Tongue (tissue), 3 donors: ENCODE measurements at places on chromosomes 1 and 21.

DNA sequence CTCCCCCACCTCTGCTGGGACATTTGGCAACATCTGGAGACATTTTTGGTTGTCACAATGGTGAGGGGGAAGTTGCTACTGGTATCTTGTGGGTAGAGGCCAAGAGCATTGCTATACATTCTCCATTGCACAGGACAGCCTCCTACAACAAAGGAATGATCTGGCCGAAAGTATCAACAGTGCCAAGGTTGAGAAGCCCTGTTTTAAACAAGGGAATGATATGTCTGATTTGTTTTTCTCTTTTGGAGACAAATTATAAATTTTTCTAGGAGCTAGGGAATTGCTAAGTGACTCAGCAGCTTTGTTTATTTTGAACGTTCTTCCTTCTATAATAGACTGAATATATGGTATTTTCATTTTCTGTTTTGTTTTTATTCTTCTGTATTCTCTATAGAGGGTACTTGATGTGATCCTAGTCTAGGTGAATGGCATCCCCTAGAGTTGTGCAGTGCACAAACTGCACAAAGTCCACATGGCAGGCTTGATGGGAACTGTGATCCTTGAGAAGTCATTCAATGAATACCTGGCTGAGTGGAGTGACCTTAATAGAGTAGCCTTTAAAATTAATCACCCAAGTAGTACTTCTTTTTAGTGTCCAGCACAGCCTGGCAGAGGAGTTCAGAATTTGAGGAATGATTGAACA lies 288.6 kb upstream of the USP24 start:
- no peak for DNase-seq

DNA sequence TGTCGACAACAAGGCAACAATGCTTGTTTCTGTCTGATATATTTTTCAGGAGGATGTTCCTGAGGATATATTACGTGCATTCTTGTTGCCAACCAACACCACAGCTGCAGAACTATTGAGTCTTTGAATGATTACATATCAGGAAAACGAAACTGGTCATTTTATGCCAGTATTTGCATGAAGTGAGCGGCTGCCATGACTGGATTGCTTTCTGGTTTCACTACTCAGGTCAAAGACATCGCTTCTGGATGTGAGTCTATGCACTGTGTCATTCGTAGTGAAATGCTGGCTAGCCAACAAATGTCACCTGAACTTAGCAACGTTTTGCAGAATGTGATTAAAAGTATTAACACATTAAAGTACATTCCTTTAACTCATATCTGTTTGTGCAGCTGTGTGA lies 35.8 kb upstream of the OLFM3 start:
- DNase-seq = no peak

GRCh38 chr1:207454046-207454964 lies at the start of gene CR2:
TSS of gene CR2 (plus strand) at chr1:207454328. CDS start at chr1:207454419, 91 bp downstream.
- peak; percentile 19 for DNase-seq

GRCh38 chr21:38315122-38315521 lies 58.3 kb downstream of the KCNJ15 start:
- DNase-seq = peak; percentile 39

DNA sequence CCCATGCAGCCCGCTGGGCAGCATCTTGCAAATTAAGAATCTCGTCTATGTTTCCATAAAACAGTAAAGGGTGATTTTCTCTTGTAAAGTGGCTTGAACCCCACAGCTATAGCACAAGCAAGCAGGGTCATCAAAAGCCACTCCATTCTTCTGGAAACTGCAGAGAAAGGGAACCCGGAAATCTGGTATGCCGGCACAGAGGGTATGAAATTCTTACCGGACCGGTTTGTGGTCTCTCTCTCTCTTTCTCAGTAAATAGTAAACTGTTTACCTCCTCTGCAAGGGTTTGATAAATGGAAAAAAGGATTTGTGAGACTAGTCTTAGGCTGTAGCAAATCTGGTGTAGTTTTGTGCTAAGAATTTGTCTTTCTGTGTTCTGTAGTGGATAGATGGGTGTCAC lies 2.7 kb upstream of the ADSS2 start:
- no peak for DNase-seq

DNA sequence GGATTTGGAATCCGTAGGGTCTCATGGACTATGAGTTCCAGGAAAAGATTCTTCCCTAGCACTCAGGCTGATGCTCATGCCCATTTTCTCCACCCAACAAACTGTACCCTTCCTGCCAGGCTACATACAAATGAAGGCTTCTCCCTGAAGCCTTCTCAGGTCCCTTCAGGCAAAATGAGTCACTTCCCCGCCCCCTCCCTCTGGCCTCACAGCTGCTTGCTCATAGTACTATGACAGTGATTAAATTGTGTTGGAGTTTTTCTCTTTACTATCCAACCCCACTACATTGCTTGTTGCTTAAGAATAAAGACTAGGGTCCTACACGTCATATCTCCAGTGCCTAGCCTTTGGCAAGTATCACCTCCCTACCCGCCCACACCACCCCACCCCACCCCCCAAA lies 207.6 kb upstream of the NFIA start:
- no peak for DNase-seq

- peak; percentile 92 for DNase-seq
Measured at GRCh38 chr1:225888898-225889601, at the start of gene LEFTY1. TSS of gene LEFTY1 (minus strand) at chr1:225889146. CDS start at chr1:225889066, 80 bp downstream.

- no peak for DNase-seq
Measured at GRCh38 chr1:39369565-39369964, 121.9 kb upstream of the BMP8A start.

DNA sequence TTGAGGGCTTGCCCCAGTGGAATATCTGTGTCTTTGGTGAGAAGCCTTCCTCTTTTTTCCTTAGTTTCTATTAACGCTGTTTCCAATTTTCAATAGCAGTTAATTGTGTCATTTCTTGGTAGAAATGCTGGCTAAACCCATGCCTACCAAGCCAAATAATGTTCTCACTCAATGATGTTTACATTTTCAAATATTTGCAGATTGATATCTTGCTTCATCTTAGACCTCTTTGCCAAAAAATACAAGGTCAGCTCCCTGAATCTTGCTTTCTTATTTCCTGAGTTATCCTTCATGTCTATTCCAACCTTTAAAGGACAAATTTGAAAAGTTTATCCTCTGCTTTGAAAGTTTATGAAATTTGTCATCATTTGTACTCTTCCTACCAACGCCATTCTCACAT lies 5.1 kb downstream of the KCNJ15 start:
- DNase-seq = no peak

DNA sequence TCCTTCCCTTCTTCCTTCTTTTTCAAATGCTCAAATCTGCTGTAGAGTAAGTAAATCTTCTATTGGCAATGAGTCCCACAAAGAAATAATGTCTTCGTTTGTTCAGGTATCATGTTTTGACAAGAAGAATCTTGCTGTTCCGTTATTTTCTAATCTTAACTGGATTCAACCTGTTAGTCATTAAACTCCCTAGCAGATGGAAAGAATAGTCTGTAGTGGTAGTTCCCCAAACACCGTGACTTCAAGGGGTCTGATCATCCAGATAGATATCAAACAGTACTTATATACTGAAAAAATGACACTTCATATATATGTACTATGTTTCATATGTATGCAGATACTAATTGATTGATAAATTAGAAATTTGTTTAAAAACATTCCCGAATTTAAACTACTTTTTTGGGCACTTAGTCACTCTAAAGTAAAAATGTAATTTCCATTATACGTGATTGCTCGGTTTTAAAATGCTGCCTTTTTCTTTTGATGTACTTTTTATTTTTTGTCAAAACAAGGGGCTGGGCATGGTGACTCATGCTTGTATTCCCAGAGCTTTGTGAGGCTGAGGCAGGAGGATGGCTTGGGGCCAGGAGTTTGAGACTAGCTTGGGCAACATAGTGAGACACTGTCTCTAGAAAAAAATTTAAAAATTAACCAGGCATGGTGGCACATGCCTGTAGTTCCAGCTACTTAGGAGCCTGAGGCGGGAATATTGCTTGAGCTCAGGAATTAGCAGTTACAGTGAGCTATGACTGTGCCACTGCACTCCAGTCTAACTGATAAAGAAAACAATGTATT lies 335.7 kb upstream of the SNX7 start:
- peak; percentile 40 for DNase-seq

GRCh38 chr1:154342836-154343472 lies 17.6 kb downstream of the ATP8B2 start:
- DNase-seq = no peak

- DNase-seq = peak; percentile 70
Measured at GRCh38 chr1:108718927-108719655, 6.4 kb downstream of the FNDC7 start.

GRCh38 chr1:2431518-2431917 lies 19.2 kb upstream of the PEX10 start:
- DNase-seq = peak; percentile 47

DNA sequence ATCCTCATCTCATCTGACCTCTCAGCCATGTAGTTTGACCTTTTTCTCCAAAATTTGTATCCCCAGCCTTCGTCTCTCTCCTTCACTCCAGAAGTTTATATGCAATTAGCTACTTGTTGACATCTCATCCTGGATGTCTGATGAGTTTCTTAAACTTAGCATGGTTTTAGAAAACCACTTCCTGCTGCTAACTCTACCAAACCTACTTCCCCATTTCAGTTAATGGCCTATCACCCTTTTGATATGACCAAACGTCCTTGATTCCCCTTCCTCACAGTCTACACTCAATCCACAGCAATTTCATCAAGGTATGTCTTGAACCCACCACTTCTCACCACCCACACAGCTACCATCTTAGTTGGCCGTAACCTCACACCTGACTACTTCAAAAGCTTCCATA lies 121.9 kb downstream of the LRRC40 start:
- DNase-seq = no peak

DNA sequence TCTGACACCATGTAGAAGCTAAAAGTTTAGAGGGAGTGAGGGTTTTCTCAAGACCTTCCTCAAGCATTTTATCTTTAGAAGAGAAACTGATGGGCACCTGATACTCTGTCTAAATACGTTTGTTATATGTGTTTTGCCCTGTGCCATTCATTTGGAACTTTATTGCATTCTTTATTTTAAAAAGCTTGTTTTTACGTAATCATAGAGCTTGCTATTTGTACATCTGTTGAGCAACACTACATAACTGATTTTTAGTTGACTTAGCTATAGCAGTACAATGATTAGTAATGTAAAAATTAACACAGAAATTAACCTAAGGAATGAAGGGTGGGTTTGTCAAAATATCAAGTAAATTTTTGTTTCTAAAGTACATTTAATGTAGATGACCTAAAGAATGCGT lies 88.5 kb downstream of the RUNX3 start:
- no peak for DNase-seq

DNA sequence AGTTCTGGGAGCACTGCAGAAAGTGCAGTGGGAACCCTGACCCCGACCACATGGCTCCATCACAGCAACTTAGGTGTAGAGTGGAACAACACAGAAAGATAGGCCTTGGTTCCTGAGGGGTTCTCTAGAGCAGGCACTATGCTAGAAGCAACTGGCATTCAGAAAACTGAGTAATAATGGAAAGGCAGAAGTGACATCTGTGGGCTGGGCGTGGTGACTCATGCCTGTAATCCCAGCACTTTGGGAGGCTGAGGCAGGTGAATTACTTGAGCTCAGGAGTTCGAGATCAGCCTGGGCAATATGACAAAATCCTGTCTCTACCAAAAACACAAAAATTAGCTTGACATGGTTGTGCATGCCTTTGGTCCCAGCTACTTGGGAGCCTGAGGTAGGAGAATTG lies 5.3 kb downstream of the MRPS15 start:
- DNase-seq = no peak

GRCh38 chr1:50593515-50593914 lies 170.3 kb upstream of the DMRTA2 start:
- DNase-seq = no peak

GRCh38 chr21:46027851-46028493 lies 46.4 kb downstream of the COL6A1 start:
- no peak for DNase-seq

GRCh38 chr1:78073441-78073840 lies 27.7 kb downstream of the GIPC2 start:
- DNase-seq = no peak

GRCh38 chr1:10431070-10431730 lies 967 bp downstream of the CENPS start:
- DNase-seq = no peak
